ENCODE measurements at places on chromosomes 16 and 17.

DNA sequence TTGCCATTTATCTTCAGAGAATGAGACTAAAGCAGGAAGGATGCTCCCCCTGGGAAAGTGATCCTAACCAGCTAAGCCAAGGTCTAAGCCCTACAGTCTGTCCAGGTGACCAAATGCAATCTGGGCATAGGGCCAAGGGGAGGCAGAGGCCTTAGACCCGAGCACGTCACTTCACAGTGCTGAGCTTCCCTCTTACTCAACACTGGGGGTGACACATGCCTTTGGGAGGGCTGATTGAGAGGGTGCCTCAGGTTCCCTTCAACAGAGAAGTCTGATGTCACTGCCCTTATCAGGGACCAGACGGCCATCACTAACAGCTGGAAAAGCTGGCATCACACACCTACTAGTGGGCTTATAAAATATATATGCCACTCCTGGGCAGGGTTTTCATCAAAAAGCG, 4.0 kb downstream of the CIAO2B start:
- no peak for DNase-seq

DNA sequence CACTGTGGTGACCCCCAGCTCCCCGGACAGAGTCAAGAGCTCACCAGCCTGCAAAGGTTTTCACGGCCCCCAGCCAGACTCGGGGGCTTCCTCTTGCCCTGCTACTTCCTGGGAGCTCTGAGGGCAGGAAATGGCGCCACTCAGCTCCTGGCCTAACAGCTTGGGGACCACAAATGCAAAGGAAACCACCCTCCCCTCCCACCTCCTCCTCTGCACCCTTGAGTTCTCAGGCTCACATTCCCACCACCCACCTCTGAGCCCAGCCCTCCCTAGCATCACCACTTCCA, 375 bp upstream of the SPN start:
- DNase-seq = no peak

GRCh38 chr17:44105483-44105882, 18.0 kb downstream of the HDAC5 start:
- no peak for DNase-seq

DNA sequence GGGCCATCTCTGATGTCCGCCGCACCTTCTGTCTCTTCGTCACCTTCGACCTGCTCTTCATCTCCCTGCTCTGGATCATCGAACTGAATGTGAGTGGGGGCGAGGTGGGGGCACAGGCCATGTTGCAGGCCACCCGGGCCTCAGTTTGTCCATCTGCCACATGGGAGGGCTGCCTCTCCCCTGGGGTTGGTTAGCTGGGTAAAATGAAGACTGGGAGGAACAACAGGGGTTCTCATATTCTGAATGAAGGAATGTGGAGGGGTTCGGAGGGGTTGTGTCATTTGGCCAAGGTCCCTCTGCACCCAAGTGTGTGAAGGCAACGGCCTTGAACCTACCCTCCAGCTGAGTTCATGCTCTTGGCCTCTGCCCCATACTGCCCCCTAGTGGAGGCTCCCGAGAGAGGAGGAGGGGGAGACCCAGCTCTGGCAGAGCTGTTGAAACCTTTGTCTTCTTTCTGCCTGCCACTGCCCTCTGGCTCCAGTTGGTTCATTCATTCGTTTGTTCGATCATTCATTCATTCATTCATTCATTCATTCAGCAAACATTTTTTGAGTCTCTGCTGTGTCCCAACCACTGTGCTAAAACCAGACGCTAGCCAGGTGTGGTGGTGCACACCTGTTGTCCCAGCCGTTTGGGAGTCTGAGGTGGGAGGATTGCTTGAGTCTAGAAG, 11.4 kb upstream of the TCAP start:
- peak; percentile 64 for DNase-seq
